ENCODE measurements at places on chromosomes 5 and 9. TPM values are rescaled to one million over a fixed set of nuclear protein-coding genes. Genes with fewer than 3 reads are reported as not detected.

GRCh38 chr5:131329286-131329560, 65.4 kb downstream of the CDC42SE2 start:
- DNase-seq: no peak

GRCh38 chr5:78667461-78668103, 19.0 kb upstream of the LHFPL2 start:
- DNase-seq: no peak

- DNase-seq: no peak
These were observed 1528.6 kb downstream of the EFNA5 start for GRCh38 chr5:106142116-106142515.

DNA sequence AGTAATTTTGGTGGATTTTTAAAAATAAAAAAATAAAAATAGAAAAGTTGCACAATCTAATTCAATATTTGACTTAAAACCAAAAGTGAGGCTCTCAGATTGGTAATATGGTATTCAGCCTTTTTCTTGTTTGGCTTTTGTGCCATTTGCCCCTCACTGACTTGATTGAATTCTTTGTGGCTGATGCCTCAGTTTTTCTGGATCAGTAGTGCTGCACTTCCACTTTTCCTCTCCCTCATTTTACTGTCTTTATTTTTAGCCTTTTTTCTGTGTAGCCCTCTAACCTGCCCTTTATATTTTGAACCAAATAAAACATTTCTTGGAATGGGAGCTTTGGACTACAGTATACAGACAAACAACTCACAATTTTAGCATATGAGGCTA, 3.8 kb upstream of the MSMP start:
- no peak for DNase-seq

DNA sequence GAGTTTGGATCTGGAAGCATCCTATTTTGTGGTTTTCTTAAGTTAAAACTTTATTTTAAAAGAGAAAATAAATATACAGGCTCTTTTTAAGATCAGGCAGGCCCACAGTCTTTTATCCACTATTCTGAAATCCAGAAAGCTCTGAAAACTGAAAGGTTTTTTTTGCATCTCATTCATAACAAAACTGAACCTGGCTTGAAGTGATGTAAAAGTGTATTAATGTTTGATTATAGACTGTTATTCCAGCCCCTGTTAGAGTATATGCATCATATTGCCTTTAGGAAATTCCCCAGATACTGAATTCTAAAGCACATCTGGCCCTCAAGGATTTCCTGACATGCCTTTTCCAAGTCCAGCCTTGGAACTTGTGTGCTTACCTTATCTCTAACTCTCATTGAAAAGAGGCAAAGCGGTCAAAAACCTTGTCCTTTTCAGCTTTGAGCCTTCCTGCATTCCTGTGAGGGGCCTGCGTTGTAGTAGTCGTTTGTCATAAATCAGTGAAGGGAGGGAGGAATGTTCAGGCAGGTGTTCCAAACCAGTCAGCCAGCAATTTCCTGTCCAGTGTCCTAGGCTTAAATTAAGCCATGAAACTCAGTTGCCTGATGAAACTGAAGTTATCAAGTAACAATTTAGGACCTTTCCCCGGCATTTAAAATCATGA, 110.4 kb downstream of the TLE4 start:
- no peak for DNase-seq

- no peak for DNase-seq
These were observed 34.2 kb downstream of the RAI14 start for GRCh38 chr5:34690301-34690700.

- no peak for DNase-seq
These were observed 48.8 kb downstream of the HSD17B3 start for GRCh38 chr9:96253059-96253696.

DNA sequence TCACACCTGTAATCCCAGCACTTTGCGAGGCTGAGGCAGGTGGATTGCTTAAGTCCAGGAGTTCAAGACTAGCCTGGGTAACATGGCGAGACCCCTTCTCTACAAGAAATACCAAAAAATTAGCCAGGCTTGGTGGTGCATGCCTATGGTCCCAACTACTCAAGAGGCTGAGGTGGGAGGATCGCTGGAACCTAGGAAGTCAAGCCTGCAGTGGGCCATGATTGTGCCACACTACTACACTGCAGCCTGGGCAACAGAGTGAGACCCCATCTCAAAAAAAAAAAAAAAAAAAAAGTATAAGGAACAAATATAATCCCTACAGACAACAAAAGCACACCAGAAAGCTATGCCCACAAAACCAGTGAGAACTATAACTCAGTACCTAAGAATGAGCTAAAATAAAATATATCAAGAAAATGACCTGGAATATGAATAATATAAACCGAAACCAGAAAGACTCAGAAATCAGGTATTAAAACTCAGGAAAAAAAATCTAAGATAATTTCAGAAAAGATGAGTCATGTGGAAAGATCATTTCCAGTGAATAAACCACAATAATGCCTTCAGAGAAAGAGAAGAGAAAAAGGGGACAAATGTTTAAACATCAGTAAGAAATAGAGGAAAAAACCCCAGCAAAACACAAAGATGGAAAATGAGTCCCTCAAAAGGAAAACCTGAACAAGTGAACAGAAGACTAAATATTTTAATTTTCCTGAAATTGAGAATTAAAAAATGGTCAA, 57.4 kb downstream of the GOLPH3 start:
- no peak for DNase-seq

- DNase-seq: no peak
These were observed 101.7 kb upstream of the TLE1 start for GRCh38 chr9:81791076-81791475.

- no peak for DNase-seq
These were observed 108.2 kb upstream of the IFNE start for GRCh38 chr9:21590058-21590996.

- peak; percentile 10 for DNase-seq
These were observed 1312.0 kb upstream of the WWC1 start for GRCh38 chr5:166979307-166979895.

DNA sequence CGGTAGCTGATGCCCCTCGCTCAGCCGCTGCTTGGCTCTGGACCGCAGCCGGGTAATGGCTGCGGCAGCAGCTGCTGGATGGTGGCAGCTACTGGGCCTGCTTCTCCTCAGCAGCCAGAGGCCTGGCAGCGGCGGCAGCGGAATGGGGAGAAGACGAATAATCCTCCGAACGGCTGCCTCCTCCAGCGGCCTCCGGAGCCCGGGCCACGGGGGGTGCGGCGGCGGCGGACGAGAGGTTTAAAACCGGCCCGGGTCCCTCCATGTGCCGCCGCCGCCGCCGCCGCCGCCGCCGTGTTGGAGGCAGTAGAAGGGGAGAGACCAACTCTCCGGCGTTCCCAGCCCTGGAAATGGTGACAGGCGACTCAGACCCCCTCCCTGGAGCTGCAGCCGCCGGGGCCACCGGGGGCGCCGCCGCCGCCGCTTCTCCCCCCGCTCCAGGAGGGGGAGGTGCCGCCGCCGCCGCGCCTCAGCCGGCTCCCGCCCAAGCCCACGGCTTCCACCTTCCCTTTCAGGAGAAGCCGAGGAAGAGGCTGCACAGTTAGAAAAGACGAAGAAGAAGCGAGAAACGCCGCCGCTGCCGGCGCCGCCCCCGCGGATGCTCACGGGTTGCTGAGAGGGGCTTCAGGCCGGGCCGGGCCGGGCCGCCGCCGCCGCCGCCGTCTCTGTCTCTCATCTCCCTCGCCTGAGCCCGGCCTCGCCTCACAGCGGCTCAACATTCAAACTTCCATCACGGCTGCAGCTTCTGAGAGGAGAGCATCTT, 118.4 kb upstream of the PRSS3 start:
- DNase-seq: peak; percentile 27

- no peak for DNase-seq
These were observed 4.8 kb upstream of the IER5L start for GRCh38 chr9:129182625-129183494.

- DNase-seq: no peak
These were observed 163.8 kb downstream of the SEC61B start for GRCh38 chr9:99385814-99386279.

DNA sequence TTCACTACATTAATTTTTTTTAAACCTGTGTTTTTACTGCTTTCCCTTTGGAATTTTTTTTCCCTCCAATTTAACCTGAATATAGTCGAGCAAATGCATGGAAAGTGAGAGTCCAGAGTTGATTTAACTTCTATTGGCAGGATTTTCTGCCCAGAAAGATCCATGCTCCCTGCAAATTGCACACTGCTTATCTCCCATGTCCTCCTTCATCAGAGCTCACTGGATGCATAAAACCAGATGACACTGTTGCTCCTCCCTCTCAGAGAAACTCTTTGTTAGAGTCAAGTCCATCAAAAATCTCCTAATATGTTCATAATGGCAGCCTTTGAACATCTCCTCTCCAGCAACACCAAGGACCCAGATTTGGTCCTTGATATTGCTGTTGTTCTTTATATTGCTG, 297.0 kb upstream of the SLC24A2 start:
- DNase-seq: no peak

GRCh38 chr5:94175912-94176311, 434.5 kb upstream of the POU5F2 start:
- DNase-seq: no peak

DNA sequence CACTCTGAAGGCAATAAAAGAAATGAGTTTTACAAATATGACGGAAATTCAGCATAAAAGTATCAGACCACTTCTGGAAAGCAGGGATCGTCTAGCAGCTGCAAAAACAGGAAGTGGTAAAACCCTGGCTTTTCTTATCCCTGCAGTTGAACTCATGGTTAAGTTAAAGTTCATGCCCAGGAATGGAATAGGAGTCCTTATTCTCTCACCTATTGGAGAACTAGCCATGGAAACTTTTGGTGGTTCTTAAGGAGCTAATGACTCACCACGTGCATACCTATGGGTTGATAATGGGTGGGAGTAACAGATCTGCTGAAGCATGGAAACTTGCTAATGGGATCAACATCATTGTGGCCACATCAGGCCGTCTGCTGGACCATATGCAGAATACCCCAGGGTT, 93.5 kb upstream of the RGMB start:
- no peak for DNase-seq

DNA sequence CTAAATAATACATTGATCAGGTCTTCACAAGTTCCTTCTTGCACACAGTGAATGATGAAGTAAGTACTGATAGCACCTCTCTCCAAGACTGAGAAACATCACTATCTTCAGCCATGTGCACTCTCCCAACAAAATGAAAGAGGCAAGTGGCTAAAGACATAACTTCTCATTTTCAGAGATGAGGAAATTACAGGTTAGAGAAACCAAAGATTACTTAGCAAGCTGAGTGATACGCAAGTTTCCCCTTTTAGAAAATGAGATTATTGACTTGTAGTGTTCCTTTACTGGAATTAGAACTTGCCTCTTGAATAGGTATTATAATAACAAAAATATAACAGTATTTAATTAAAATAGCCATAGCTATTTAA, 21.6 kb downstream of the CEMIP2 start:
- DNase-seq: no peak

Gene PCDHB4
- polyA plus RNA-seq: 2.0 TPM

Gene CAMK4
- polyA plus RNA-seq: 5.7 TPM

Gene PCDHGA5
- 2.9 TPM for polyA plus RNA-seq

Gene FBP2
- not detected for polyA plus RNA-seq

Gene FBXW5
- 51.8 TPM for polyA plus RNA-seq

Gene LRRC14B
- polyA plus RNA-seq: 0.08 TPM

Gene PCDHGA4
- polyA plus RNA-seq: 2.1 TPM

Gene OBP2B
- polyA plus RNA-seq: 0.22 TPM

Gene CLPTM1L
- polyA plus RNA-seq: 128 TPM

Gene TXNDC8
- polyA plus RNA-seq: not detected
